ENCODE measurements at places on chromosomes 4 and X.

DNA sequence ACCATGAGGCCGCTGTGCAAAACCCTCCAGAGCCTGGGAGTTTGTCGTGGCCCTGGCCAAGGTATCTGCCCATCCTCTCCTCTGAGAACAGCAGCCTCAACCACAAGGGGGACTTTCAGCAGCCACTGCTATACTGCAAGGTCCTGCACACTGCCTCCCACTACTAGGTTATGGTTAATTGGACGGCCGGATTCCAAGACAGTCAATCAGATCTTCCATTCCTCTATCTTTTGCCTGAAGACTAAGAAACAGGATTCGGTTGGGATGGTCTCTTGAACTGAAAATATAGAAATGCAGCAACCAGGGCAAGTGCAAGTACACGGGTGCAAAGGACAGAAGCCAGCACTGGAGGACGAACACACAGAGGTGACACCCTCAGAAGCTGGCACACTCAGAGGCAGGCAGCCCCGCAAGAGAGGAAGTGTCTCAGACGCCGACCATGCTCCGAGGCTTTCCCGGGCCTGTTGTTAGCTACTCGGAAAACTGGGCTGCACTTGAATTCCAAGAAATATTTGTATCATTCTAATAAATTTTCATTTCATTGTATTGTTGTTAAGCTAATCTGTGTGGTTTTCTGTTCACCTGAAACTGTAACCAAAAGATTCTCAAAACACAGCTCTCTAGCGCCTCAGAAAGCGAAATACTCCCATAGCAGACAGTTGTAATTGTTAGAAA lies 63.3 kb downstream of the AFAP1 start:
- peak; percentile 7 for DNase-seq

DNA sequence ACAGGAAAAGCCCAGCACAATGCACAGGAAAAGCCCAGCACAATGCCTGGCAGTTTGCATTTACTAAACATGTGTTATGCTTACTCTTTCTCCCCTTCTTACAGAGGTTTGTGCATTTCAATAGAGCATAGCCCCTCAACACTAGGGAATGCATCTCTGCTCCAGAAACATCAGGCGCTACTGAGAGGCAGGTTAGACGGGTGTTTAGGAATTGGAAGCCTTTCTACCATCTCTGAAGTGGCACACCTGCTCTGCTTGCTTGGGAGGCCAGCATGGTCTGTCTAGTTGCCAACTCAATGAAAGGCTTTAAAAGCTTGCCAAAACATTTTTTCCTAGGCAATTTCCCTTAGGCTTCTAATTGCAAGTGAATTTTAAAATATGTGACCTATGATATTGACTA lies 55.7 kb downstream of the GRID2 start:
- DNase-seq = no peak

DNA sequence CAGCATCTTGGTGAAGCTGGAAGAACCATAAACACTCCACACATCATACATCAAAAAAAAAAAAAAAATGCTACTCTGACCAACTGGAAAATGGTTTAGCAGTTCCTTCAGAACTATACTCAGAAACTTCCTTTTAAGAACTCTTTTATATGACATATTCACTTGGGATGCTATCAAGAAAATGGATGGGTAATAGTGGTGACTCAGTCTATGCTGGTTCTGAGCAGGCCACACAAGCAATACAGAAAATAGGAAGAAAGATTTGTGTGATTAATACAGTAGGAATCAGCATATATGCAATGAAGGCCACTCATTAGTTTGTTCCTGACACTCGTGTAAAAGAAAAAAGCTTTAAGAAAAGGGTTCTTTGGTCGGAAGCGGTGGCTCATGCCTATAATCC lies 123.5 kb upstream of the FAT4 start:
- DNase-seq = no peak

DNA sequence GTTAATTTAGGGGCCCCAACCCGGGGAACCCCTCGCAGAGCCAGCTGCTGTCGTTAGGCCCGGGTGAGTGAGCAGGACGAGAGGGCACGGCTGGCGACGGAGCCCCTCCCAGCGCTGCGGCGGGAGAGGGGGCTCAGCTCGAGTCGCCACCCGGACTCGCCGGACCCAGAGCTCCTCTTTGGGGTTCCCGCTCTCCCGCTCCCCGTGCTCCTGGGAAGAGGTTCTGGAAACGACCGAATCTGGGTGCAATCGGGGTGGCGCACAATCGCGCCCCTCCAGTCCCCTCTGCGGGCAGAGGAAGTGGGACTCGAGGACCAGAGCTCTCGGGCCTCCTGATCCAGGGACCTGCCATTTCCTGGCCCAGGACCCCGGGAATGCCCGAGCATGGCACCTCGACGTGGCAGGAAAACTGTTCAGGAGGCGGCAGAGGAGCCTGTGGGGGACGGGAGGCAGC lies 37.3 kb upstream of the ARAF start:
- no peak for DNase-seq

DNA sequence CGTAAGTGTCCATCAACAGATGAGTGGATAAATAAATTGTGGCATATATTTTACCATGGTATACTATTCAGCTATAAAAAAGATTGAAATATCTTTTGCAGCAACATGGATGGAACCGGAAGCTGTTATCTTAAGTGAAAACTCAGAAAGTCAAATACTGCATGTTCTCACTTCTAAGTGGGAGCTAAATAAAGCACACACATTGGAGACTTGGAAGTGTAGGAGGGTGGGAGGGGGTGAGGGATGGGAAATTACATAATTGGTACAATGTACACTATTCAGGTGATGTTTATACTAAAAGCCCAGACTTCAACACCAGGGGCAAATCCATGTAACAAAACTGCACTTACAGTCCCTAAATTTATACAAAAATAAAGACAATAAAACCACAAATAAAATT lies 72.6 kb upstream of the SPRY1 start:
- no peak for DNase-seq

- DNase-seq = peak; percentile 11
Observed at GRCh38 chr4:119638359-119638758, 9.8 kb upstream of the PDE5A start.

DNA sequence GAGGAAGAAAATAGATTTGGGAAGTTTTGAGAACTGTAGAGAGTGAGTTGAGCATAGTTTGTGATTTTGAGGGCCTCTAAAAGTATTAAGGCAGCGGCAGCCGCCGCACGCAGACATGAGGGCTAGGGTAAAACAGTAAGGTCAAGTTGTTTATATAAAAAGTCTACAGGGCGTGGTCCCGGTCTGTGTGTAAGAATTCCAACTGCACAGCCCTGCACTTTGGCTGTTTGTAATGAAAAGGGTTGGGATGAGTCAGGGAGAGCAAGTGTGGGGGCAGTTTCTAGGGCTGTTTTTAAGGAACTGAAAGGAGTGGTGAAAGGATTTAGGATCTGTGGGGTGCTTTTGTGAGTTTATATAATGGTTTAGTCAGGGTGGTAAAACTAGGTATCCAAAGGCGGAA lies 55.0 kb downstream of the BEX3 start:
- DNase-seq = no peak

DNA sequence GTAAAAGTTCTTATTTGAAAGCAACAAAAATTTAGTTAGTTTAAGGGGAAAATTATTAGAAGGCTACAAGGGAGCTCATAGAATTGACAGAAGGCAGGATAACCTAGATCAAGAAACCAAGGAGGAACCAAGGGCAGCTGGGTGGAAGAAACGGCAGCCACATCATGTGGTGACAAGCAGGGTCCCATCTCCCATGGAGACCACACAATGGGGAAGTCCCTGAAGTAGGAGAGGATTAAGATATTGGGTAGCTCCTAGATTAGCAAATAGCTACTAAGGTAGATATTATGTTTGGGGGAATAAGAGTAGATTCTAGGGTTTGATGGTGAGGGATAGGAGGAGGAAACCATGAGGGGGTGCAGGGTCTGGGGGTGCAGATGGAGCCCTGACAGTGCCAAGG lies 48.0 kb upstream of the TMEM154 start:
- DNase-seq = no peak

- no peak for DNase-seq
Observed at GRCh38 chrX:12489341-12489740, 301.9 kb upstream of the PRPS2 start.

- no peak for DNase-seq
Observed at GRCh38 chr4:90074322-90074886, 52.8 kb upstream of the CCSER1 start.

- DNase-seq = no peak
Observed at GRCh38 chr4:108240366-108240765, 71.6 kb upstream of the LEF1 start.

DNA sequence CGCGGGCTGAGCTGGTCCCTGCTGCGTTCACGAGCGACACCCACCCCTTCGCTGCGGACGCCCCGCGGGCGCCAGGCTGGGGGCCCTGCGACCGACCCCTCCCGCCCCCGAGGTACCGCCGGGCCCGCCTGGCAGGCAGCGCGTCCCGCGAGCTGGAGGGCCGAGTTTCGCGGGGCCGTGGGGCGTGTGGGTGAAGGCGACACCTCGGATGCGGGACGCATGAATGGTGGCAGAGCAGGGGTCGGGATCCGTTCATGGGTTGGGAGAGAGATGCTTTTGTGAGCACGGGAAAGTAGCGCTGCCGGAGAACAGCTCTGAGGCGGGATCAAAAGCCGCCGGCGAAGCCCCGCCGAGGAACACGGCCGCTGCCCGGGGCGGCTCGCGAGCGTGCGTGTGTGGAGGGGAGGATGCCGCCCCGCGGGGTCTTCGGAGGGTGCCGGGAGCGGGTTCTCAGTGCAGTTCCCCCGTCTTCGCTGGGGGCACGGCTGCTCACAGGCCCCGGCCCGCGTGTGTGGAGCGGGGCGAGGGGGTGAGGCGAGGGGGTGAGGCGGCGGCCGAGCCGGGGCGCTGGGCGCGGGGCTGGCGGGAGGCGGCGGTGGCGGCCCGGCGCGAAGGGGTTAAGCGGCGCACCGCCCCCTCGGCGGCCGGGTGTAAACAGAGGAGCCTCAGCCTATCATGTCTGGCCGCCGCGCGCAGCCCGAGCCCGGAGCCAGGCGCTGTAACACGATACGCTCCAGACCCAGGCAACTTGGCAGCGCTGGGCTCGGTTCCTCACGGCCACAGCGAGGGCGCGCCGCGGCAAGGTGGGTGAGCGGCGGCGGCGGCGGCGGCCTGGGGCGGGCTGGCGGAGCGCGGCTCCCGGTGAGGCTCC lies 205.3 kb downstream of the TENM3 start:
- peak; percentile 70 for DNase-seq

GRCh38 chr4:42296196-42296595 lies 101.1 kb upstream of the SHISA3 start:
- no peak for DNase-seq

- DNase-seq = no peak
Observed at GRCh38 chrX:118973389-118974087, 880 bp upstream of the LONRF3 start.

DNA sequence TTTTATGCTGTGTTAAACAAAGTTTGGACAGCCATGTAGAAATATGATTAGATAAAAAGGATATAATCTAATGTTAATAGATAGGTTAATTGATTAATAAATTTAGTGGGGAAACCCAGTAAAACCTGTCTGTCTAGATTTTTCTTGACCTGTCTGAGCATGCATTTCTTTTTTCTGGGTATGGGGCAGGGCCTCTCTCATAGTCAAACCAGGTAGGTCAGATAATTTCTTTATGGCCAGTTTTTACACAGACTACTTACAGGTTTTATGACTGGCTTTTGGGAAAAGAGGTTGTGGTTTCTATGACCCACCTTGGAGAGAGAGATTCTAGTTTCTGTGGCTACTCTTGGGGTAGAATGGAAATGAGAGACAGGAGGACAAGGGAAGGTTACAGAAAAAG lies 135.6 kb upstream of the EPHA5 start:
- DNase-seq = no peak

DNA sequence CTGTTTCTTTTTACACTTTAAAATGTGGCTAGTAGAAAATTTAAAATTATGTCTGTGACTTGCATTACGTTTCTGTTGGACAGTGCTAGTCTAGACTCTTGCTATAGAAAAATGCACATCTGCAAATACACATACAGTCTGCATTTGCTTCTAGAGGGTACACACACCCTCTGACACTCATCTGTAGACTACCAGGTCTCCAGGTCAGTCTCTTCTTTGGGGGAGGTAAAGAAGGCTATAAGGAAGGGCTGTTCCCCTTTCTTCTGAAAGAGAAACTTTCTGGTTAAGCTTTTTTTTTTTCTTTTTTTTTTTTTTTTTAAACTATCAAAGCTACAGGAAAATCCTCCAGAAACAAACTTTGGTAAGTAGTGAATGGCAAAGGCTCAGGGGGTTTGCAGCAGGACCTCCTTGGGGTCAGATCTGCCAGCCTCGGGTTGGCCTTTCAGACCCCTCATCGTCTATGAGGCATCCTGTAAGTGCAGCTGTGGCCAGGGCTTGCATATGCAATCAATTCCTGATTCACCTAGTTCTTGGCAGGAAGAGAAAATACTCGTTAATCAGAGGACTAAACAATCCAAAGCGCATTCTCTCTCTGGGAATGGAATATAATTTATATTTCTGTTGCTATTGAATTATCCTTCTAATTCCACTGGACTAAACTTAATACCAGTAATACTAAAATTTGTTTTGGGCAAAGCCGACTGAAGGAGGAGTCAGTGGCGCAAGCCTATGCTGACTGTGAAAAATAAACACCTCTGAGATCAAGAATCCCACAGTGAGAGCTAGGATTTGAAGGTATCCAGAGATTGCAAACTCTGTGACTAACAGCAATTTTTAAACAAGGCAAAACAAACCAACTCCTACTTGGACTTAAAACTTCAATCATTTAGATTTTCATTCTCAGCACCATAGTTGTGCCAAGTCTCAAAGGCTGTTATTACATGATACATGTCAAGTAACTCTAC lies 109.3 kb upstream of the TBC1D9 start:
- DNase-seq = no peak

- DNase-seq = no peak
Observed at GRCh38 chrX:43661521-43662240, 5.6 kb downstream of the MAOA start.

DNA sequence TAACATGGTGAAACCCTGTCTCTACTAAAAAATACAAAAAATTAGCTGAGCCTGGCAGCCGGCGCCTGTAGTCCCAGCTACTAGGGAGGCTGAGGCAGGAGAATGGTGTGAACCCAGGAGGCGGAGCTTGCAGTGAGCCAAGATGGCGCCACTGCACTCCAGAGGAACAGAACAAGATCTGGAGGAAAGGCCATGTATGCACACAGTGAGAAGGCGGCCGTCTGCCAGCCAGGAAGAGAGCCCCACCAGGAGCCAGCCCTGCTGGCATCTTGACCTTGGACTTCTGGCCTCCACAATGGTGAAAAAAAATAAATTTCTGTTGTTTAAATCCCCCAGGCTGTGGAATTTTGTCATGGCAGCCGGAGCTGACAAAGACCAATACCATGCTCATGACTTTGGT lies 28.2 kb upstream of the MSX1 start:
- DNase-seq = no peak

GRCh38 chrX:101668143-101668542 lies 8.5 kb upstream of the ARMCX2 start:
- no peak for DNase-seq

DNA sequence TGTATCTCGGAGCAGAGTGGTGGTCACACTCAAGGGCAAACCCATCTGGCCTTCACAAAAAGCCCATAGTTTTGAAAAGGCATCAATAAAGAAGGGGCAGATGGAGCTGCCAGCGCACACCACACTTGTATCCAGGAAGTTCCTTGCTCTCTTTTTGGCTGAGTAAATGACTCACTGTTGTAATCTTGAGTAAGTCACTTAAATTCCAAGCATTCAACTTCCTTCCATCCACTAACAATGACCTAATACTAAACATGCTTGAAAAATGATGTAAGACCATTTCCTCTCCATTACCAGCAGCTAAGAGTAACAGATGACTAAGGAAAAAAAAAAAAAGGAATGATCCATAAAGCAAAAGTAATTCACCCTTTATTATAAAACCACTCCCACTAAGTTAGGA lies 32.4 kb upstream of the MYOZ2 start:
- DNase-seq = peak; percentile 1

- DNase-seq = no peak
Observed at GRCh38 chrX:108875548-108875947, 139.2 kb upstream of the IRS4 start.

Data from DMS 273 treated with DMSO at 0.1 percent for 48 hours (cell line).